ENCODE measurements at places on chromosomes 2 and 18. TPM values are rescaled to one million over a fixed set of nuclear protein-coding genes. Genes with fewer than 3 reads are reported as not detected.

The KIF1A gene
- total RNA-seq: not detected

The MALL gene
- 2.1 TPM for total RNA-seq

The ANKMY1 gene
- total RNA-seq: 10.6 TPM

The CELF4 gene
- not detected for total RNA-seq

The SOX11 gene
- total RNA-seq: 0.32 TPM

The SFT2D3 gene
- 6.6 TPM for total RNA-seq

The IL1R2 gene
- total RNA-seq: 1.3 TPM

The PER2 gene
- total RNA-seq: 13.5 TPM

The FSIP2 gene
- total RNA-seq: 0.65 TPM

The CTAGE1 gene
- not detected for total RNA-seq

The HSBP1L1 gene
- total RNA-seq: 4.1 TPM

The PMS1 gene
- total RNA-seq: 27.2 TPM

The UGT1A3 gene
- not detected for total RNA-seq

The B3GNT7 gene
- 0.65 TPM for total RNA-seq

The ALPI gene
- total RNA-seq: not detected

The LRRC30 gene
- not detected for total RNA-seq

The IRS1 gene
- total RNA-seq: 77.6 TPM

The CCNYL1 gene
- total RNA-seq: 15.9 TPM

The PLGLB1 gene
- 1.8 TPM for total RNA-seq

The DYNAP gene
- total RNA-seq: not detected

The SLC4A5 gene
- 0.81 TPM for total RNA-seq

The RNF103 gene
- 27.9 TPM for total RNA-seq

The TRIM43 gene
- not detected for total RNA-seq

The LBX2 gene
- total RNA-seq: 2.1 TPM

The POTEE gene
- total RNA-seq: not detected

The SCN9A gene
- total RNA-seq: 2.6 TPM

The MREG gene
- 7.5 TPM for total RNA-seq

The EML4 gene
- total RNA-seq: 88.3 TPM

The GALR1 gene
- not detected for total RNA-seq

The STPG4 gene
- total RNA-seq: 0.49 TPM

The MOCOS gene
- total RNA-seq: 14.5 TPM

The C1GALT1C1L gene
- total RNA-seq: 0.97 TPM

The SMAD2 gene
- total RNA-seq: 112 TPM

The REG3G gene
- not detected for total RNA-seq

The LYG2 gene
- total RNA-seq: not detected

Measured in hair follicle dermal papilla cell (primary cell).